Sciatic nerve (tissue), 2 donors: ENCODE measurements at places on chromosomes 3 and 15. TPM values are rescaled to one million over a fixed set of nuclear protein-coding genes. Genes with fewer than 3 reads are reported as not detected.
A peak's percentile ranks its signal among the peaks of the same experiment; 100 is the strongest.

GRCh38 chr15:71152542-71152941 is 37.3 kb downstream of the THSD4 start:
- no peak for DNase-seq

Gene MCF2L2
- total RNA-seq, result 2.6 TPM

Gene GRM7
- 2.1 TPM for total RNA-seq

- no peak for DNase-seq
These were observed 103.3 kb downstream of the TPRA1 start for GRCh38 chr3:127487196-127487595.

GRCh38 chr3:46488735-46489361 is 8.9 kb upstream of the RTP3 start:
- DNase-seq, result peak; percentile 94

DNA sequence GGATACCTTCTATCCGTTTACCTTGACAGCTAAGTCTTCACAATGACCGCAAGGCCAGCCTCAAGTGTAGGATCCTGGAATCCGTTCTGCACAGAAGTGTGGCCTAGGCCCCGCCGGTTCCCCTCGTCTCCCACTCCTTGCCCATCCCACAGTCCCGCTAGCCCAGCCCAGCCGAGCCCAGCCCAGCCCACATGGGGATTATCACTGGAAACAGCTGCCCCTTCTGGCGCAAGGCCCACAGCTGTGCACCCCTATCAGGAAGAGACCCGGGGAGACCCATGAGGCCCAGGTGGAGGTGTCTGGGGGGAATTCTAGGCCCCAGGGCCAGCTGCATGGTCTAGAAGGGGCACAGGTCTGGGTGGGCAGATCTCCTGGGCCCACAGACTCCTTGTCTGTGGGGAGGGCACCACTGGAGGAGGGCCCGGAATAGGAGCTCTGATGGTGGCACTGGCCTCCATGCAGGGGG is 27.9 kb upstream of the KLF13 start:
- DNase-seq, result no peak

DNA sequence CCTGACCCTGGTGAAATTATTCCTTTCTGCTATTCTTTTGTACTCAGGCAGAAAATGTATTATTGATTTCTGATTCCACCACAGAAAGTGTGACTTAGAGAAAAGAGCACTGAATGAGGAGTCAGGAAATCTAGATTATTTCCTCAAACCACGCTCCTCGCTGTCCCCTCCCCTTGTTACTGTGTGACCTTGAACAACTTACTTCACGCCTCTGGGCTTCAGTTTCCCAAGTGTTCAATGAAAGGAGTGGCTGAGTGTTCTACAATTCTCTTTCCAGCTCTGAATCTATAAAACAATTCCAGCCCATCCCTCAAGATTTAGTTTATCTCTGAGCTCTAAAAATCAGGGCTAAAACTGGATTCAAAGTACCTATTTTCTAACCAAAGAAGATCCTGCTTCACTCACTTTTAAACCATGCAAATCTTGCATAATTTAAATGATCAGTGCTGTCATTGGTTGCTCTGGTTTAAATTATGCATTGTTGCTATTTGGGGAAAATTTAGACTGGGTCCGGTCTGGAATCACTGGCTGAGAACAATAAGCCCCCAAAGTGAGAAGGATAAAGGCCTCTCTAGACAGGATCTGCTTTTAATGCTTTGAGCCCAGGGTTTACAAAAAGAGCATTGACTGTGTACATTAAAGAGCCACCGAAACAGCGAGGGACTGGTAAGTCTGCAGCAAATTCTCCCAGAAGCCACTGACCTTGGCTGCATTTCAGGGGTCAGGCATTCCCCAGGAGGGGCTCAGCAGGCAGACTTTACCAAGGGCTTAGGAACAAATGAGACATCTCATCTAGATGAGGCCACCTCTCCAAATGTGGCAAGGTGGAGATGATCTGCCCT is 3.2 kb downstream of the TNIK start:
- no peak for DNase-seq

GRCh38 chr3:152213938-152214337 is 54.8 kb upstream of the MBNL1 start:
- no peak for DNase-seq

- DNase-seq, result no peak
These were observed 789.8 kb downstream of the ROBO1 start for GRCh38 chr3:78978037-78978436.

- no peak for DNase-seq
These were observed 139.7 kb upstream of the SMAD3 start for GRCh38 chr15:66925721-66926120.

Gene KAT2B
- 69.9 TPM for total RNA-seq

- DNase-seq, result no peak
These were observed 27.8 kb upstream of the LYZL4 start for GRCh38 chr3:42438193-42438592.

- DNase-seq, result peak; percentile 98
These were observed 778 bp upstream of the THBS1 start for GRCh38 chr15:39580117-39580484.

Gene CELF6
- total RNA-seq, result 3.3 TPM

GRCh38 chr3:121269389-121269788 is 276.4 kb downstream of the POLQ start:
- DNase-seq, result no peak

DNA sequence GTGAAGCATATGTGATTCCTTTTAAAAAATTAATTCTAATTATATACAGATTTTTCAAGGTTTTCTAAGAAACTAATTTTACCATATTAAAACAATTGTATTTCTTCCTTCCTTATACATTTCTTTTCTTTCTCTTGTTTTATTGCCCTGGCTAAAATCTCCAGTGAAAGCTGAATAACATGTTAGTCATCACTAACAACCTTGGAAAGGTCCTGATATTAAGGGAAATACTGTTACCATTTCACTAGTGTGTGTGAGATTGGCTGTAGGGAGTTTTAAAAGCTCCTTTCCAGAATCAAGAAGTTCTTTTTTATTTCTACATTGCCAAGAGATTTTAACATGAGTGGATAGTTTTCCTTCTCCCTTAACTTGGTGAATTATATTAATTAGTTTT is 229.7 kb upstream of the EIF1B start:
- no peak for DNase-seq

Gene ABHD14A
- 15.9 TPM for total RNA-seq

Gene DUOX1
- total RNA-seq, result 5.9 TPM

Gene SMCO1
- total RNA-seq, result not detected

Gene PCCB
- 26.2 TPM for total RNA-seq

DNA sequence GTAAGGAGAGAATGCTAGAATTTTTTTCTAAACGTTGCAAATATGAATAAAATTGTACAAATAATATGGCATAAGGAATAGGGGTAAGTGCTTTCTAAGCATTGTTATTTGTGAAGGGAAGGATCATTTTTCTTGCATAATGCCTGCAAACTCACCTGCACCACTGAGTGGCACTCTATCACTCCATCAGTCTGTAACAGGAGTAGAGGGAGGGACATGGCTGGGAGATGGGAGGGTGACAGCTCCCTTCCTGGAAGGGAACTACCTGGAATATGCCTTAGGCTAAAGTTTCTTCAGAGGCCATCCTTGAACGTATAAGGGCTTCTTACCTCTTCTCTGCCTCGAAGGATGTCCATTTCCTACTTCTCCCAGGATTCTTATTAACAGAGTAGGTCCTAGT is 3.0 kb downstream of the NAALADL2 start:
- no peak for DNase-seq

DNA sequence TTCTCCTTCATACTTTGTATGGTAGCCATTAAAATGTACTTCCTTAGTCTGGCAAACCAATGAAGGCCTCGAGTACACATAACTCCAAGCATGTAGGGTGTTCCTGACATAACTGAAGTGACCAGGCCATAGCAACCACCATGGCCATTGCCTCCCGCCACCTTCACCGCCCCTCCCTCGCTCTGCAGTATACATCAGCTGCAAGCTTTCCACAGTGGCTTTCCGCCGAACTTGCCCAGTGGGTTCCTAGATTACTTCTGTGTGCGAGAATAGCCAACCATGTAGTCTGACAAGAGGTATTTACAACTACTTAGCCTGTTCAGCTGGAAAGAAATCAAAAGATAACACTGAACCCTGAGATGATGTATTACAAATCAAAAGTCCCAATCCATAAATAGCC is 3.4 kb upstream of the CTNNB1 start:
- no peak for DNase-seq

- DNase-seq, result no peak
These were observed 48.0 kb upstream of the WDR72 start for GRCh38 chr15:53807501-53807900.

Gene CSPG4
- total RNA-seq, result 57.5 TPM

GRCh38 chr15:36612063-36612788 is 32.8 kb downstream of the CDIN1 start:
- no peak for DNase-seq

- DNase-seq, result no peak
These were observed 79.8 kb upstream of the NR2E3 start for GRCh38 chr15:71730277-71731144.

DNA sequence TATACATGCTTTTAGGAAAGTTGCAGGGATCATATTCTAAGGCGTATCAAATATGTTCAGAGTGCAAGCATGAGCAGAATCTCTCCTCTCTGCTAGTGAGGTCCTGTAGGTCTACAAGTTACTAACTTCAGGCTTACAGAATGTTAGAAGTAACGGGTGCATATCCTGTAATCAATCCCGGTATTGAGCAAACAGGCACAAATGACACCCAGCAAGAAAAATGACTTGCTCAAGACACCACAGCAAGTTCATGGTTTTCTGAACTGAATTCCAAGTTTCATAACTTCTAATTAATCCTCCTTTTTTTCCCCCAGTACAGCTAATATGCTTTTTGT is 353.9 kb upstream of the TPRG1 start:
- DNase-seq, result no peak

DNA sequence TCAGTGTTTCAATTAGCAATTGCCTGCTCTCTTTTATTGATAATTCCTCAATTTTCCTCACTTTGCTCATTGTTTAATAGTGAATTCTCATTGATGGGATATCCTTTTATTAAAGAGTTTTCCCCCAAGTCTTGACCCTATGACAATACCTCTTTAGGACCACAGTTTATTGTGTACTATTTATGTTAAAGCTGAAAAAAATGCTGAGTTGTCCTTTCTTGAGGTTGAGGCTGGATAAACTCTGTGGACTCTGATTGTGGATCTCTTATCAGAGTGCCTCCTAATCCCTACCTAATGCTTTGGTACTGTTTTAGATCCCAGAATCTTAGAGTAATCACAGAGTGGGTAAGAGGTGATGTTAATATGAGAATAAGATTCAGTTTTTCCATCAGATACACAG is 416.3 kb upstream of the GBE1 start:
- no peak for DNase-seq

- no peak for DNase-seq
These were observed 20.1 kb upstream of the PPIB start for GRCh38 chr15:64182859-64183370.

DNA sequence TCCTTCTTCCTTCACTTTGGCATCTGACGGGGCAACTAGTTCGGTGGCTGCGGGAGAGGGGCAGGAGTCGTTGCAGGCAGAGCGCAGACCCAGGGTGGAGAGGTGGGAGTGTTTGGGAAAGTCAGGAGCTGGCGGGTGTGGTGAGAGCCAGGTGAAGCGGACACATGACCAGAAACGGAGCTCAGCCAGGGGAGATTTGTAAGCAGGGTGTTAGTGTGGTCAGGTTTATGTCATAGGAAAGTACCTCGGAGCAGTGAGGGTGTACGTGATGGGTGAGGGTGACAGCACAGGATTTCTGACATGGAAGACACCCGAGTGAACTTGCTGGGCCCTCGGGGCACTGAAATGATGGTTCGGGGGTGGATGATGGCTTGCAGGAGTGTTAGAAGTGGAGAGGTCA is 247.4 kb upstream of the TPM1 start:
- DNase-seq, result no peak

GRCh38 chr3:159872374-159873109 is 116.1 kb upstream of the IL12A start:
- no peak for DNase-seq

DNA sequence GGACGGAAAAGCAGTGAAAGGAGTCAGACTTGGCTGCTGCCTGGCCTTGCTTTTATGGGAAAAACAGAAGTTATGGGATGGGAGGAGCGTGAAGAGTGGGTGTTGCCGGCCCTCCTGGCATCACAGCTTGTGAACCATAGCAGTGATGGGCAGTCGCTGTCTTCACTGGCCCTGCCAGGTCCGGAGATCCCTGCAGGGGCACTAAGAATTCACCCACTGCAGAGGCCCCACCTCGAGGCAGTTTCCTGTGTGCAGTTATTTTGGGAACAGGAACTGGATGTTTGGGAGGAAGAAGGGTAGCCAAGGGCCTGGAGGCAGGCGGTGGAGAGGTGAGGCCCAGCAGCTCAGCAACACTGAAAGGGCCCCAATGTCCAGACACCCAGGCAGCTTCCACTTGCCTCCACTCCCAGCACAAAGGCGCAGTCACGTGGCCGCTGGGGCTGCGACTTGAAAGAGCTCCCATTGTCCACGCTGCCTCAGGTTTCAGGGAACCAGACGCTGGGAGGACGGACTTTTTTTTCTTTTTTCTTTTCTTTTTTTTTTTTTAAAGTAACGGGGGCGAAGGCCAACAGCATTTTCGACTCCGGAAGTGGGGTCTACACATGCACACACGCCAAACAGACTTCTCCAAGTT is 255.6 kb downstream of the ZNF621 start:
- DNase-seq, result peak; percentile 90

- no peak for DNase-seq
These were observed 223.7 kb upstream of the SEMA6D start for GRCh38 chr15:47493357-47494247.

DNA sequence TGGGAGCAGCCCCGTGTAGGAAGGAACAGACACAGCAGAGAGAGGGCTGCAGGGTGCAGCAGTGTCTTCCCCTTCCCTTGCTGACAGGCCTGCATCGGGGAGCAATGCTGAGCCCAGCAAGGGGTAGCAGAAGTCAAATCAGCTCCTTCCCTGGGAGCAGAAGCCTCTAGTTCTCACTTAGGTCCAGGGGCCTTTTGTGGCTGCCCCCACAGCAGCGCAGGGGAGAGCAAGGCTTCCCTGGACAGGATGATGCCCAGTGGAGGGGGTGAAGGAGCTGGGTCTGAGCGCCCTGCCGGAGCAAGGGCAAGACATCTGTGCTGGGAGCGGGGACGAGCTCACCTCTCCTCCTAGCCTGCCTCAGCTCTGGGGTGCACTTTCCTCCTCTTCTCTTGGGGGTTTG is 827 bp downstream of the PLCB2 start:
- no peak for DNase-seq
